Stimulated activated CD4-positive, alpha-beta T cell treated with anti-CD3 and anti-CD28 coated beads, Interleukin-2, amount 100 ng/mL, for 24 hours (primary cell): ENCODE measurements at places on chromosomes 16 and 17.

DNA sequence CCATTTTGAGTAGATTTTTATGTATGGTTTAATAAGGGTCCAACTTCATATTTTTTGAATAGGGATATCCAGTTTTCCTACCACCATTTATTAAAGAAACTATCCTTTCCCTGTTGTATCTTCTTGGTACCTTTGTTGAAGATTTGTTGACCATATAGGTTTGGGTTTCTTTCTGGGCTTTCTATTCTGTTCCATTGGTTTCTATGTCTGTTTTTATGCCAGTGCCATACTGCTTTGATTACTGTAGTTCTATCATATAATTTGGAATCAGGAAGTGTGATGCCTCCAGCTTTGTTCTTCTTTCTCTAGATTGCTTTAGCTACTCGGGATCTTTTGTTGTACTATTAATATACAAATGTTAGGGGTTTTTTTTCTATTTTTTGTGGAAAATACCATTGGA is 46.5 kb downstream of the PPM1E start:
- no peak for DNase-seq

DNA sequence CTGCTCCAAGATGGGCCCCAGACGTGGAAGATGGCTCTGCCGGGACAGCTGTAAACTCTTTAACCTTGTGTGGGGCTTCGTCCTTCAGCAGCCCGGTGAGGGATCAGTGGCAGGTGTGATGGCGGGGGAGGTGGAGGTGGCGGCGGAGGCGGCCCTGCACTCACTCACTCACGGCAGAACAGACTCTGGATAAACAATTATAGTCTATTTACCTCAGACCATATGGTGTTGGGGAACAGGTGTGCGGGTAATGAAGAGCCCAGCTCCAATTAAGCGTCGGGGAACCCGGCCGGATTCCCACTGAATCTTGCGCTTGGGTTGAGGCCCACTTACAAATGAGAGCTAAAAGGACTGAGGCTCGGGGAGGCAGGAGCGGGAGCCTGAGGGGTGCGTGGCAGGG is 104.3 kb upstream of the SDK2 start:
- no peak for DNase-seq

- no peak for DNase-seq
These were observed 165.8 kb downstream of the CHD9 start for GRCh38 chr16:53220585-53220984.

DNA sequence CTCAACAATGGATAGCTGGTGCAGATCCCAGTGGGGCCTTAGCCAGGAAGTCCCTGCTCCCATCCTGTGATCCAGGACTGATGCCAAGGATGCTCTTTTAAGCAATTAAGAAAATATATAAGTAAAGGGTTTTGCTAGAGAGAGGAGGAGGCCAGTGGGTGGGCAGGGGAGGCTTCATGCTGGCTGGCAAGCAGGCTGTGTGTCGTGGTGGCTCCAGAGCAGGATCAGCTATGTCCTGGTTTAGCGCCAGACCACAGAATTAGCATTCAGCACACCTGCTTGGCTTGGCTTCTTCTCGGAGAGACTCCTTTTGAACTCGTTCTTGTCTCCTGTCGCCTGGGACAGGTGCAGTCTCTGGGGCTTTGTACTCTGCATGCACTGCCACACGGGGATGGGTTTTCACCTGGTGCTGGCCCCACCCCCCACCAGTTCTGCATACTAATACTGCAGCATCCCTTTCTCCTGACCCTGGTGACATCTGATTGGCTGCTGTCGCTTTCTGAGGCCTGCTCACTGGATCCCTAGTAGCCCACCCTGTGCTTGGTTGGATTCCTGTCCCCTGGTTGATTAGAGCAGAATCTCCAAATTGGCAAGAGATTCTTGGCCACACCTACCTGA is 66.1 kb downstream of the PLD6 start:
- no peak for DNase-seq

- DNase-seq = no peak
These were observed 60.6 kb downstream of the AIPL1 start for GRCh38 chr17:6374271-6374691.

- DNase-seq = no peak
These were observed 62.0 kb downstream of the FOXL1 start for GRCh38 chr16:86640265-86640843.

GRCh38 chr17:6641247-6641863 is 495 bp downstream of the TXNDC17 start:
- DNase-seq = no peak

DNA sequence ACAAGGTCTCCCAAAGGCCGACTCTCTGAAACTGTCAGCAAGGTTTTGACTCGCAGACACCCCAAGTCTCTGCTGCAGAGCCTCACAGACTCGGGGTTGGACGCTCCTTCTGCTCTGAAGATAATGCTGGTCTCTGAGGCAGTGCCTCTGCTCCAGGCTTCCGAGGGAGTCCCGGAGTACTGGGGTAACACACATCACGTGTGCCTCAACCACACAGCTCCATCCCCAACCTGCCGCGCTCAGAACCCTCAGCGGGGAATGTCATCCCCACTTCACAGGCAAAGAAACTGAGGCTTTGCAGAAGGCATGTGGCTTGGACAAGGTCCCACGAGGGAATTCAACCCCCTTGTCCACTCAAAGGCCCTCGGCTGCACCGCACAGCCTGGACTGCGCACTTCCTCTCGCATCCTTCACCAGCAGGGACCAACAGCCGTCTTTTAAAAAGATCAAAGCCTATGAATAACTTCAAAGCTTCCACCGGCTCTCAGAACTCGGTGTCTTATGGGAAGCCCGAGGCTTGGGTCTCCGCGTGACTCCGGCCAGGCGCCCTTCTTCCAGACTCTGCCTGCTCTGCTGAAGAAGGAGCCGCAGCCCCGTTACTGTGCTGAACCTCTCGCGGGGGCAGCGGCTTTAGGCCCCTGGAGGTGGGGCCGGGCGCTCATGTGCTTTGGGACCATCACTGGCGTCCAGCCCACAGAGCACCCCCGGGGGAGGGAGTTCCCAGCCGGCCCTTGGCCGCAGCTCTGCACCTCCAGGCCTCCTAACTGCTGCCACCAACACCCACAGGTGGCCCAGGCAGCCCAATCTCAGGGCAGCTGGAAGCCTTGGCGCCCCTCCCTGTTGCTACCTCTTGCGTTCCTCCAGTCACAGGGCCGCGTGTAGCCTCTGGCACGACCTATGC is 2.2 kb downstream of the TMEM204 start:
- peak; percentile 48 for DNase-seq

GRCh38 chr17:17511293-17511741 is 15.1 kb upstream of the RASD1 start:
- DNase-seq = no peak

- no peak for DNase-seq
These were observed 187.5 kb upstream of the RPL38 start for GRCh38 chr17:74015990-74016389.

- DNase-seq = peak; percentile 61
These were observed 732 bp downstream of the ULK2 start for GRCh38 chr17:19867079-19867328.

DNA sequence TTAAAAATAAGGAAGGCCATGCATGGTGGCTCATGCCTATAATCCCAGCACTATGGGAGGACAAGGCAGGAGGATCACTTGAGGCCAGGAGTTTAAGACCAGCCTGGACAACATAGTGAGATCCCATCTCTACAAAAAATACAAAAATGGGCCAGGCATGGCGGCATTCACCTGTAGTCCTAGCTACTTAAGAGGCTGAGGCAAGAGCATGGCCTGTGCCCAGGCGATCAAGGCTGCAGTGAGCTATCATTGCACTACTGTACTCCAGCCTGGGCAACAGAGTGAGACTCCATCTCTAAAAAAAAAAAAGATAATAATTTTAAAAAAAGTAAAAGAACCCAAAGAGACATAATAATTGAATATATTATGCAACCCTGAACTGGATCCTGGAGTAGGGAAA is 83.6 kb upstream of the ZNF423 start:
- no peak for DNase-seq

GRCh38 chr17:1727258-1727789 is 2.8 kb downstream of the WDR81 start:
- no peak for DNase-seq

GRCh38 chr16:89324056-89325010 is 106.8 kb downstream of the ZNF778 start:
- DNase-seq = peak; percentile 77

GRCh38 chr16:66636199-66636598 is 31.7 kb downstream of the CMTM3 start:
- no peak for DNase-seq

- DNase-seq = no peak
These were observed 17.4 kb upstream of the ZFPM1 start for GRCh38 chr16:88435437-88436355.

DNA sequence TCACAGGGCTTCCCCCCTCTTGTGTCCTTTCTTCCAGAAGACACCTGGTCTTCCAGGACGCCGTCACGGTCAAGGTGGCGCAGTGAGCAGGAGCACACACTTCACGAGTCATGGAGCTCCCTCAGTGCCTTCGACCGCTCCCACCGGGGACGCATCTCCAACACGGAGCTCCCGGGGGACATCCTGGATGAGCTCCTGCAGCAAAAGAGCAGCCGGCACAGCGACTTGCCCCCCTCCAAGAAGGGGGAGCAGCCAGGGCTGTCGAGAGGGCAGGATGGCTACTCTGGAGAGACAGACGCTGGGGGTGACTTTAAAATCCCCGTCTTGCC is 199.6 kb downstream of the KATNIP start:
- DNase-seq = no peak

- no peak for DNase-seq
These were observed 145.6 kb upstream of the TBX2 start for GRCh38 chr17:61253937-61254574.

- peak; percentile 68 for DNase-seq
These were observed 2.7 kb upstream of the HES7 start for GRCh38 chr17:8126491-8127066.

DNA sequence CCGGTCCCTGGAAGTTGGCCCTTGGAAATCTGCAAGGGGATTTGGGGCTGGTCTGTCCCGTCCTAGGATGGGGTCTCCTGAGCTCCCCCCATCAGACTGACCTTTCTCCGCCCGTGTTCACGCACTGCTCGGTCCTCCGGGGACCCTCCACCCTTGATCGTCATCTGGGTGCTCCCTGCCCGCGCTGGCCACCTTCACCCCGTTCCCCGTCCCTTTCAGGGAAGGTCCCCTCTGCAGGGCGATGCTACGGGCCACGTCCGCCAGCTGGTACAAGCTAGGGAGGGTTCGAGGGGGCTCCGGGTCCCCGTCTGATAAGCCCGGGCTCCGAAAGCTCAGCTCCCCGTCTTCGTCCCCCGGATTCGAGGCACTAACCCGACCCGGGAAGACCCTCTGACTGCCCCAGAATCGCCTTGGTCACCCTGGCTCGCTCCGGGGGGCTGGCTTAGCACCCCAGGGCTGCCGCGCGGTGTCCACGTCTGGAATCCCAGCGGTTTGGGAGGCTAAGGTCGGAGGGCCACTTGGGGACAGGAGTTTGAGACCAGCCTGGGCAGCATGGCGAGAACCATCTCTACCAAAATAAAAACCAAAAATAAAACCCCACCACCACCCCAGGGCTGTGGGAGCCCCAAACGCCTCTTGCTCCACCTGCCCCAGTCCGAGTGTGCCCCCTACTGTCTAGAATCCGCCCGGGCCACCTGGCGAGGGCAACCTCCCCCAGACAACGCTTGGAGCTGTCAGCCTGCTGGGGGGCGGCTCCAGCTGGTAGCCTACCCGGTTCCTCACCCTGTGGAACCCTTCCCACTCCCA is 1.1 kb upstream of the SLC43A2 start:
- DNase-seq = peak; percentile 86

DNA sequence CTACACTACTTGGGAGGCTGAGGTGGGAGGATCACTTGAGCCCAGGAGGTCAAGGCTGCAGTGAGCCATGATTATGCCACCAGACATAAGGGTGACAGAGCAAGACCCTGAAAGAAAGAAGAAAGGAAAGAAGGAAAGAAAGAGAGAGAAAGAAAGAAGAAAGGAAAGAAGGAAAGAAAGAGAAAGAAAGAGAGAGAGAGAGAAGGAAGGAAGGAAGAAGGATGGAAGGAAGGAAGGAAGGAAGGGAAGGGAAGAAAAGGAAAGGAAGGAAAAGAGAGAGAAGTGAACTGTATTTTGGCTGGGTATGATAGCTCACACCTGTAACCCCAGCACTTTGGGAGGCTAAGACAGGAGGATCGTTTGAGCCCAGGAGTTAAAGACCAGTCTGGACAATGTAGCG is 24.3 kb upstream of the PYY start:
- no peak for DNase-seq

DNA sequence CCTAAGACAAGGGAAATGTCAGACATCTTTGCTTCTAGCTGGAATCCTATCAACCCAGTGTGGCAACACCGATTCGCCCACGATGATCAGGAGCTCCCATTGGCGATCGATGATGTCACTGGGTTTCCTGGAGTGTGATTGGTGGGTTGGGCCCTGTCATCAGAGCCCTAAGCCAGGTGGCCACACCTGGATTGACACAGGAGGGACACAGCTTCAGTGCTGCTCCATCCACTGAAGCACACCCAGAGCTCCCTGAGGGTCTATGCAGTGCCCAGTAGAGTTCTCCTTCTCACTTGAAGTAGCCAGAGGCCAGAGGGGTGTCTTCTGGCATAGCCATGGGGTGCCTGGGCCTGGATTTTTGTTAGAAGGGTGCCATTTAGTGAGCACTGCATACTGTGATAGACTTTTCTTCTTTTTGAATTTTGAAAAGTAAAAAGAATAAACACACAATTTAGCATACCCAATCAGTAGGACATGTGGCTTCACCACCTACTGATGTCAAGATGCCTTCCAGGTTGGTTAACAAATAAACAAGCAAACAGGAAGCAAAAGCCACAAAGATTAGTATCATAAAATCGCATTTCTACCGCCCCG is 77.6 kb downstream of the CMIP start:
- no peak for DNase-seq

DNA sequence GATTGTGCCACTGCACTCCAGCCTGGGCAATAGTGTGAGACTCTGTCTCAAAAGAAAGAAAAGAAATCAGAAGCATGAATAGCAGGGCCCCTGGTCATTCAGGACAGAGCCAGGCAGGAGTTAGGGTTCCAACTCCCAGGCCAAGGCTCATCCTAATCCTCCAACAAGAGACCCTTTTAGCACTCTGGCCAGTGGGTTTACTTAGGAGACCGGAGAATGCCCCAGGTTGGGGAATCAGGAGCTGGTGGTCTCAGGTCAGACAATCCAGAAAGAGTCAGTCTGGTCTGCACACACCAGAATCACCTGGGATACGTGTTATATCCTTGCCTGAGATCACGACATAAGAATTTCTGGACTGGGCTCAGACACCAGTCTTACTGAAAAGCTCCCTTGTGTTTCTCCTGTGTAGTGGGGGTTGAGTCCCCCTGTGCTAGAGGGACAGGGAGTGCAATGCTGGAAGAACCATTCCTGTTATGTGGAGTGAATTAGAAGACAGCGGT is 48.7 kb downstream of the CCDC42 start:
- DNase-seq = no peak
